ENCODE measurements at places on chromosomes 6 and 20.

DNA sequence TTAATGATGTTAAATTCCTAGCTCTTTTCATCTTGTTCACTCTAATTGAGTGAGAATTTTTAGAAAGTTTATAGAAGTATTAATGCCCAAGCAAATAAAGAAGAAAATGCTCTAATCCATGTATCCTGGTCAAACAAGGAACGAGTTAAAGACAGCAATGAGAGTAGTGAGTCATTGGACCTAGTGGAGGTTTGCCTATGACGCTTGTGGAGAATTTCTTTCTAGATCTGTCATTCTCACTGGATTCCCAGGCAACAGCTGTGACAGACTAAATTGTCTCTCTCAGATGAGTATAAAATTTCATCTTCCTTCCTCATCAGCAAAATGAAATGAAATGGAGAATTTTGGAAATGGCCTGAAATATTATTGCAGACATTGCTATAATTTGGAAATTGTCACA is 127.9 kb downstream of the COL19A1 start:
- no peak for DNase-seq

GRCh38 chr6:137358273-137358672 is 135.9 kb downstream of the OLIG3 start:
- no peak for DNase-seq

- DNase-seq: no peak
These were observed 64.5 kb downstream of the EYA2 start for GRCh38 chr20:46959081-46959692.

DNA sequence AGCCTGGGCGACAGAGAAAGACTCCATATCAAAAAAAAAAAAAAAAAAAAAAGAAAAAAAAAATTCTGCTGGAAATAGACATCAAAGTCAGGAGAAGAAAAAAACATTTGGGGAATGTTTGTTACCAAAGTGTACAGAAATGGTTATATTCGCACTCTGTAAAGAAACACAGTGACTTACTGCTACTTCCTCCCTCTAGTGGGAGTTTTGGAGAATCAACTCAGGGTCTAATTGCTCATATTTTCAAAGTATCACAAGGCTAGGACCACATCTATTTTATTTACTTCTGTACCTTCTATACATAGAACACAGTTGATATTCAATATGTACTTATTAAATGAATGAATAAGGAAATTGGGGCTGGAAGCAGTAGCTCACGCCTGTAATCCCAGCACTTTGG is 24.4 kb downstream of the ARG1 start:
- DNase-seq: peak; percentile 60

DNA sequence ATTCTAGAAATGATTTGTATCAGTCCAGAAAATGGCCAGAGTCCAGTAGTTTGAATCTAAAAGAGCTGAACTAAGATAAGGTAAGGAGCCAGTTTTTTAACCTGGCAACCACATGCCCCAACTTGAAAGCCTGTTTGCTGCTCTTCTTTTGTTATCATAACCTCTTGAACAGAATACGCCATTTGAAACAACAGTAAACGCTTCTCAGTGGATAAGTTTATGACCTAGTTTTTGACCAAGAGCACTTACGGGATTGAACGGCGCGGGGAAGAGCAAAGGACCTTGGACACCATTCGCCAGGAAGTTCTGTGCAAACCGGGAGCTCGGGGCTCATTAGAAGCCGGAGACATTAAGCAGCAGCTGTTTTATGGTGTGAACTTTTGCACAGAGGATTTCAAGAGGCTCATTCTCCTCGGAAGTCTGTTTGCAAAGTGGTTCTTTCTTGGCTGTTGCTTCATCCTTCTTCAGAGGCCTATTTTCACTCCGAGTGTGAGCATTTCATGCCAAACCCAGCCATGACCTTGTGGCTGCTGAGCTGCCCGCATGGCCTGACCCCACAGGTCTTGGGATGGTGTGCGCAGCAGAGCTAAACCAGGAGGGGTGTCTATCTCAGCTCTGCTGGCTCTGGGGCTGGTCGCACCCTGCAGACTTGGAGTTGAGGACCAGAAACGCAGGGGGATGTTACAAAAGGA is 215.1 kb downstream of the SOX4 start:
- DNase-seq: no peak

- DNase-seq: no peak
These were observed 24.6 kb upstream of the GTSF1L start for GRCh38 chr20:43751167-43752050.

DNA sequence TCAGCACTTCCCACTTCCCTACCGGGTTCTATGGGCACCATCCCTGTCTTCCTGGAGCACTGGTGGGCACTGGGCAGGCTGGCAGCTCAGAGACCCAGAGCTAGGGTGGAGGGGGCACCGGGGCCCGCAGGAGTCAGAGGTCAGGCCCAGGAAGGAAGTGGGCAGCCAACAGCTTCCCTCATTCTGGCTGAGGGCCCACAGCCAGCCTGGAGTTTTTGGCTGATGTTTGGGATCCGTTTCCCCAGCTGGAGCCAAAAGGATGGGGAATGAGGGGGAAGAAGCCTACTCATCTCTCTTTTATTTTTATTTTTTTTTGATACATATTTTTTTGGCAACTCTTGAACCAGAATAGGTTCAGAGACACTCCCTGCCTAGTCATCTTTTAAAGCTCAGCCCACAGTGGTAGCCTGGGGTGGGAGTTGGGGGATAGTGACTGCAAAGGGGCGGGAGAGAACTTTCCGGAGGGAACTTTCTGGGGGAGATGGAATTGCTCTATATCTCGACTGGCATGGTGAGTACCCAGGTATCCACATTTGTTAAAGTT is 54.2 kb upstream of the MLN start:
- no peak for DNase-seq

GRCh38 chr6:39102071-39102820 is 12.7 kb downstream of the SAYSD1 start:
- DNase-seq: no peak

DNA sequence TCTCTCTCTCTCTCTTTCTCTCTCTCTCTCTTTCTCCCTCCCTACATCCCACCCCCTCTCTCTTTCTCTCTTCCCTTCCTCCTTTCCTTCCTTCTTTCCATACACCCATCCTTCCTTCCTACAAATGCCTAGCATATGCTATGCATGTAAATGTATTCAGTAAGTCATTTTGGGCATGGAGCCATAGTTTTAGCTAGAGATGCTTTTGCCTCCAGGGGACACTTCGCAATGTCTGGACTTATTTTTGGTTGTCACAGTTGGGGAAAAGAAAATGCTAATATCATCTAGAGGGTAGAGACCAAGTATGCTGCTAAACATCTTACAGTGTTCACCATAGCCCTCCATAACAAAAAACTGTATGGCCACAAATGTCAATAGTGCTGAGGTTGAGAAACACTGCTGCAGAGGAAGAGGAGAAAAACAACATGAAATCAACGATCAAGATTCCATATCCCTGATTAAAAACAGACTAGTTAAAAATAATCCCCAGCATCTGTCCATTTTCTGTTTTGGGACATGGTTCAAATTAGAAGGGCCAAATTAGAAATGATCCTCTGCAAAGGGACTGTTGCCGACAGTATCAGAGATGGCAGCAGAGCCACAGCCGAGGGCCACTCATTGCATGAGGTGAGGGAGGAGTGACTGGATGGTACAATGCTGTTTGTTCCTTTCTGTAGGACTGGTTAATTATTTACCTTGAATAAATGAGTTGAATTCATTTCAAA is 152.7 kb downstream of the SH3BGRL2 start:
- DNase-seq: no peak

- DNase-seq: no peak
These were observed 30.2 kb downstream of the RRBP1 start for GRCh38 chr20:17651760-17652388.

- DNase-seq: no peak
These were observed at the start of gene SGK2 for GRCh38 chr20:43558412-43559146. SGK2 (plus strand) TSS chr20:43559027; CDS start chr20:43566496, 7,469 bp downstream.

DNA sequence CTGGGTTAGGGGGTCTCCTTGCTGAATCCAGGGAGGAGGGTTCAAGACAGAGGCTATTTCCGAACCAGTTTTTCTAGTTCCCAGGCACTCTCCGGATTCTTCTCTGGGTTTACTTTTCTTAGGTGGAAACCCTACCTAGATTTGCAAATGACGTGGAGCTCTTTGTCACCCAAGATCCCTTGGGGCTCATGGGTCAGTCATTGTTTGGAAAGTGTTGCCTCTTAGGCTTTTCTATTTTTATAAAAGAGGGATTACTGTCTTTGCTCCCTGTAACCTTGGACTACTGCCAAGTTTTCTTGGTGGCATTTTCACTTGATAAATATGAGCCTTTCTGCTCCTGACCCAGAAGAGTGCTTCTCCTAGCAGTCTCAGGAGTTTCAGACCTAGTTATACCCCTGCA is 33.6 kb downstream of the FAM209B start:
- DNase-seq: no peak

GRCh38 chr6:144581812-144582537 is 296.8 kb downstream of the UTRN start:
- no peak for DNase-seq

DNA sequence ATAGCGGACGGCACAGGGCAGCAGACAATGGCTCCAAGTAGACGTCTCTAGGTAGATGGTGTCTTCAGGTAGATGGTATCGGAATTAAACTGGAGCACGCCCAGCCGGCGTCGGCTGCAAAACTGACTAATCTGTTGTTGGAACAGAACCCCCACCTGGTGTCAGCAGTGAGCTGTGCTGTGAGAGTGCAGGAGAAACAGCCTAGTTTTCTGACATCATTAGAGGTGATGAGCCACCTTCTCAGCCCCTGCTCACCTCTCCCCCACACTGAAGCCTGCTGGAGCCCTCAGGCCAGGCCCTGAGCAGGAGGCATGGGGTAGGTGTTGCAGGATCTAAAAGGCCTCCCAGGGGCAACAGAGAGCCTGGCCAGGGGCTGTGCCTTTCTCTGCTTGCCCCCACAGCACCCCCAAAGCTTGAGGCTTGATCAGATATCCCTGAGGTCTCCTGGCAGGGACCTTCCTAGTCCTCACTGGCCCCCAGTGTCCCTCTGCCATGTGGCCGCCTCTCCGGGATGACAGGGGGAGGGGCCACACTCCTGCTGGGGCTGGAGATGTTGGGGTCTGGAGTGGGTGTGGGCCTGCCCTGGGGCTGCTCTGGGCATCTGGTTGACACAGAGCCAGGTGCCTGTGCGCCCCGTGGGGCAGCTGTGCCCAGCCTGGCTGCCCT is 6.9 kb upstream of the HELZ2 start:
- DNase-seq: peak; percentile 31

DNA sequence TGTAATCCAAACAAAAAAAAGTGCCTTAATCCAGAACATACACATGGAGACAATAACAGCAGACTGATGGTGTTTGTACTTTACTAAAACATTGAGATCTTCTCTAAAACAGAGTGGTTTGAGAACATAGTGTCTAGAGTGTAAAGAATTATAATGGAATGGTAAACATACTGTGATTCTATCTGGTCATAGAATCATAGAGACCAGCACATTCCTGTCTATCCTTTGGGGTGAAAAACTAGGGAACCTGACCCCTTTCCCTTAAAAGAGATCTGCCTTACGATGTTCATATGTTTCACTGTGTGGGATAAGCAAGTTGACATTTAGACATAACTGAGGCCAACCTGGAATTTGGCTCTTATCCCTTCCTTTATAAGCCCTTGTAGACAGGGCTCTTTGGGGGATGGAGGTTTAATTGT is 55.7 kb downstream of the TRMT11 start:
- DNase-seq: no peak

- no peak for DNase-seq
These were observed 14.6 kb upstream of the HLA-F start for GRCh38 chr6:29708432-29709179.

GRCh38 chr6:119076576-119077390 is 1.7 kb downstream of the FAM184A start:
- peak; percentile 8 for DNase-seq

GRCh38 chr6:99297415-99297814 is 52.1 kb downstream of the FAXC start:
- no peak for DNase-seq

DNA sequence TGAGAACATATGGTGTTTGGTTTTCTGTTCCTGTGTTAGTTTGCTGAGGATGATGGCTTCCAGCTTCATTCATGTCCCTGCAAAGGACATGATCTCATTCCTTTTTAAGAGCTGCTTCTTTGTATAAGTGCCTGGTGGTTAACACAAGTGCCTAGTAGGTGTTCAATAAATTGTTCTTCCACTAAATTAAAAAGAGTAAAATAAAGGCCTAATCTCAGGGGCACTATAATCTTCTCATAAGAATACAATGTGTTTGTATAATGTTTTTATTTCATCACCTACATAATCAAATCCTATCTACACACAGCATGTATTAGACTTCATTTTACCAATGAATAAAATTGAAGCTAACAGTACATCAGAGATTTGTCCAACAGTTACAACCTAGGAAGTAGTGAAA is 252.7 kb downstream of the KHDC1L start:
- peak; percentile 72 for DNase-seq

DNA sequence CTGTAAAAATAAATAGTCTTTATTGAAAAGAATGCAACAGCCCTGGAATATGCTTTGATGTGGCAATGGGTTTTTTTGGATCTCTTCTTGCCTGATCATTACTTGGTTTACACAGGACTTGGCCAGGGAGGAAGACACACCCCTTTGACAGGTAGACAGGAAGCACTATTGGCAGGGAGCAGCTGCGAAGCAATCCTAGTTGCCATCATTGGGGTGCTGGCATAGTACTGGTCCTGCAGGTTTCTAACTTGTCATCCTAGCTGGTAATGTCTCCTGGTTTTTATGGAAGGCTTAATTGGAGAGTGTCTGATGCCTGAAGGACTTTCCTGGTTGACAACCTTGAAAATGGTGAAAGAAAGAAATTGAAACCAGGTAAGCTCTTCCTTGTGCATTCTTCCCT is 71.2 kb upstream of the CCN6 start:
- DNase-seq: no peak

DNA sequence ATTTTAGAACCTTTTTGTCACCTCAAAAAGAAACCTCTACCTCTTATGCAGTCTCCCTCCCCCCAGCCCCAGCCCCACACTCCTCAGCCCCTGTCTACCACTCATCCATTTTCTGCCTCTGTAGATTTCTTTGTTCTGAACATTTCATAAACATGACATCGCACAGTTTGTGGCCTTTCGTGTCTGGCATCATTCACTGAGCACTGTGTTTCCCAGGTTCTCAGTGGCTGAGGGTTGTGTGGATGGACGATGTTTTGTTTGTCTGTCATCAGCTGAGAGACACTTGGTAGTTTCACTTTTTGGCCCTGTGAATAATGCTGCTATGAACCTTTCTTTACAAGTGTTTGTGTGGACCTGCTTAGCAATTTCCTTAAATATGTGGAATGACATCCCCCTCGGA is 64.5 kb downstream of the FAM120B start:
- no peak for DNase-seq

GRCh38 chr6:135875446-135875845 is 23.9 kb downstream of the PDE7B start:
- no peak for DNase-seq

- no peak for DNase-seq
These were observed 73.3 kb downstream of the BTBD9 start for GRCh38 chr6:38566295-38567030.

- DNase-seq: no peak
These were observed 46.9 kb upstream of the MAPK13 start for GRCh38 chr6:36083446-36083845.
